ENCODE measurements at places on chromosomes 1 and 21. TPM values are rescaled to one million over a fixed set of nuclear protein-coding genes. Genes with fewer than 3 reads are reported as not detected.

RNF186 gene
- total RNA-seq, result not detected

CFHR1 gene
- total RNA-seq, result not detected

TSPEAR gene
- not detected for total RNA-seq

DNA sequence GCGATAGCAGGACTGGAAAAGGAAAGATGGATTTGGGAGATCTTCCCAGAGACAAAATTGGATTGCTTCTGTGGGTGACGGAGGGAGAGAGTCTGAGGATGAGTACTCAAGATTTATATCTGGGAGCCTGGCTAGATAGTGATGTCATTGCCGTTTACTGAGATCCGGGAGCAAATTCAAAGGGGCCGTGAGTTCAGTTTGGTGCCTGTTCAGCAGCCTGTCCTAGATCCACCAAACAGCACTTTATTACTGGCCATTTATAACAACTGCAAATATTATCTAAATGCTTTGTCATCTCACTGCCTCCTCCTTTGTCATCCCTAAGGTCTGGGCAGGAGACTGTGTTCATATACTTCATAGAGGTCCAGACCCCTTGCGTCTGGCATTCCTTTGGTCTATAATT lies 29.2 kb downstream of the MAPKAPK2 start:
- DNase-seq, result peak; percentile 34
- no peak overlapping the region for H3K4me3 ChIP-seq
- H3K27ac ChIP-seq, result peak overlapping the region; percentile 37
- H3K4me1 ChIP-seq, result peaks cover 44% of the 10 kb centered on the region
- no peaks in the 10 kb centered on the region for H3K27me3 ChIP-seq
- H3K36me3 ChIP-seq, result peaks cover 4% of the 10 kb centered on the region

DNA sequence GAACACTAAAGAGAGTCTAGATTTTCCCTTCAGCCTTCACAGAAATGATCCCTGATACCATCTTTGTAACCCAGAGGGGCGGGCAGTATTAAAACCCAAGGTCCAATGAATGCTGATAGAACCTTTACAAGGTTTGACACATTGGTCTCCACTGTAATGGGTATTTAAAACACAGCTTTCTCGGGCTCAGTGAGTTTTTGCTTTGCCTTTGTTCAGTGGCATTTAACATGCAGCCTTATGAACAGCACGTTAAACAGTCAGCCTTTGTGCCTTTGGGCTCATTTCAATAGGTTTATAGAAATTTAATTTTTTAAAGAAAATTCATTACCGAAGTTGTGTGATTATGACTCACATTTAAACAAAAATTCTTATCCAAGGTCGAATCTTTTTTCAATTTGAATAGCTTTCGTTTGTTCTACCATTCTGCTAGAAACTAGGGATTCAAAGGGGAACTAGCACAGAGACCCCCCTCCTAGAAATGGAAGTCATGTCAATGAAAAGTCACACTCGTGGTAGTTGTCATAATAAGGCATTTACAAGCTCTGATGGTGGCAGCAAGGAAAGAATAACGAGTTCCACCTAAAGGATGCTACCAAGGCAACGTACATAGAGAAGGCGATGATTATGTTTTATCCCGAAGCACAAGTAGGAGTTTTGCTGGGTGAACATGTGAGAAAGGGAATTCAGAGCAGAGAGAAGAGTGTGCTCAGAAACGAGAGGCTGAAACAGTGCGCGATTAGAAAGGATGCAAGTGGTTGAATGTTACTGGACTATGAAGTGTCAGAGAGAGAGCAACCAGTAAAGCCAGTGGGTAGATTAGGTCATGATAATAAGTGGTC lies 66.2 kb downstream of the SGIP1 start:
- H3K36me3 ChIP-seq, result no peaks in the 10 kb centered on the region
- no peak overlapping the region for H3K4me3 ChIP-seq
- no peak for DNase-seq

- no peak overlapping the region for H3K4me3 ChIP-seq
- H3K4me1 ChIP-seq, result peaks cover 40% of the 10 kb centered on the region
- no peaks in the 10 kb centered on the region for H3K27me3 ChIP-seq
- DNase-seq, result no peak
- H3K36me3 ChIP-seq, result peaks cover 53% of the 10 kb centered on the region
These were observed 27.2 kb downstream of the SSBP3 start for GRCh38 chr1:54378874-54379554.

DNA sequence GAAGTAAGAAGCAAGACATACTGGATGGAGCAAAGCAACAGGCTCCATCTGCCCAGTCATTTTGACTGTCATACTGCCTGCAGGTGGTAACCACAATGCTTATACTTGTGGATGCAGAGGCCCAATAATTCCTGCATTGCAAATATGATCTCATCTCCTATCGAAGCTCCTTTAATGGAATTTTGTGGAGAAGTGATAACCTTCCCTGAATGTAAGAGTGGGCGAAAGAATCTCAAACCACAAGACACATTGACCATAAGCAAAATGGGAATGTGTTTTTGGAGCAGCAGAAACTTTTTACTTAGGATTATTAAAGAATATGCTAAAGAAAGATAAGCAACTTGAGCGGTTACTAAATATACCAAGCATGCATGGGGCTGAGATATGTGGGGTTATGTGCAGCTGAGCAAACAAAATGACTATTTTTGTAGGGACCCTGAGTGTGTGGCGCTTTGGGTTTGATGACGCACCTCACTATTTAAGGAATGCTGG lies 77.4 kb upstream of the BACH1 start:
- H3K4me3 ChIP-seq, result no peak overlapping the region
- DNase-seq, result peak; percentile 73
- H3K36me3 ChIP-seq, result no peaks in the 10 kb centered on the region
- no peaks in the 10 kb centered on the region for H3K27me3 ChIP-seq
- peak overlapping the region; percentile 87 for H3K27ac ChIP-seq
- H3K4me1 ChIP-seq, result peaks cover 57% of the 10 kb centered on the region

DNA sequence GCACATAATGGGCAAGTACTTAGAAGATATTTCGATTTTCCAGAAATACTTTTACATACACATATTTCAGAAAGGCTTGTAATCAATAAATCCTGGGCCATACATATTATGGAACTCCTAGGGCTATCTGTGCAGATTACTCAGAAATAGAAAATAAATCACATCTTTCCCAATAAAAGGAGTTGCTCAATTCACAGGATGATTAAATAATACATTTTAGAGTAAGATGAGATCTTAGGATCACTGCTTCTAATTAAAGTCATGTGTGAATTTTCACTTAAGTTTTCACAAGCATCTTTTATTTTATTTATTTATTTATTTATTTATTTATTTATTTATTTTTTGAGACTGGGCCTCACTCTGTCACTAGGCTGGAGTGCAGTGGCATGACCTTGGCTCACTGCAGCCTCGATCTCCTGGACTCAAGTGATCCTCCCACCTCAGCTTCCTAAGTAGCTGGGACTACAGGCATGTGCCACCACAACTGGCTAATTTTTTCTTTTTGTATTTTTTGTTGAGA lies 144.2 kb downstream of the HIVEP3 start:
- DNase-seq, result no peak
- no peaks in the 10 kb centered on the region for H3K27me3 ChIP-seq
- no peak overlapping the region for H3K4me3 ChIP-seq
- no peaks in the 10 kb centered on the region for H3K36me3 ChIP-seq

GRCh38 chr1:64920941-64921589 lies 45.3 kb downstream of the JAK1 start:
- H3K27me3 ChIP-seq, result no peaks in the 10 kb centered on the region
- H3K4me3 ChIP-seq, result no peak overlapping the region
- no peak overlapping the region for H3K27ac ChIP-seq
- DNase-seq, result no peak
- peaks cover 36% of the 10 kb centered on the region for H3K4me1 ChIP-seq

DNA sequence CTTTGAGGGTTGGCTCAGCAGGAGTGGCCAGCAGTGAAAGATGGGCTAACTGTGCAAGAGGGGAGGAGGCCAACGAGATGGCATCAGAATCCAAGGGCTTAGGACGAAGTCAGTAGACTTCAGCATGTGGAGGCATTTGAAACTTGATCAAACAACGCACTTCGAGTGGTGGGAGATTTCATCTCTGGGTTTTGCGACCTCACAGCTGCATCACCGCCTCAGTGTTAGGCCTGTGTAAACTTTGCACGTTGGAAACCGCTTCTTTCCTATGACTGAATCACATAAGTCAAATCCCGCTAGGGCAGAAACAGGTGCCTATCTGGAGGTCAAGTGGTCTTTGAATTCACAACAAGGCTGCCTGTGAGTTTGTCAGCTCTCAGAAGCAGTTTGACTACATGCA lies 17.8 kb downstream of the TFF3 start:
- no peak for DNase-seq
- H3K4me3 ChIP-seq, result no peak overlapping the region
- H3K27me3 ChIP-seq, result no peaks in the 10 kb centered on the region
- H3K4me1 ChIP-seq, result no peaks in the 10 kb centered on the region
- no peak overlapping the region for H3K27ac ChIP-seq

ZBTB7B gene
- total RNA-seq, result 24.5 TPM

HRNR gene
- total RNA-seq, result not detected

- no peak overlapping the region for H3K4me3 ChIP-seq
- no peaks in the 10 kb centered on the region for H3K36me3 ChIP-seq
- peak; percentile 67 for DNase-seq
- H3K4me1 ChIP-seq, result peaks cover 17% of the 10 kb centered on the region
- H3K27me3 ChIP-seq, result no peaks in the 10 kb centered on the region
These were observed 30.0 kb downstream of the PRKACB start for GRCh38 chr1:84174051-84174556.

CRYBG2 gene
- total RNA-seq, result not detected

GRCh38 chr1:61746813-61747212 lies 4.5 kb downstream of the PATJ start:
- DNase-seq, result no peak
- H3K27me3 ChIP-seq, result no peaks in the 10 kb centered on the region
- no peak overlapping the region for H3K27ac ChIP-seq
- peaks cover 10% of the 10 kb centered on the region for H3K4me1 ChIP-seq

DNA sequence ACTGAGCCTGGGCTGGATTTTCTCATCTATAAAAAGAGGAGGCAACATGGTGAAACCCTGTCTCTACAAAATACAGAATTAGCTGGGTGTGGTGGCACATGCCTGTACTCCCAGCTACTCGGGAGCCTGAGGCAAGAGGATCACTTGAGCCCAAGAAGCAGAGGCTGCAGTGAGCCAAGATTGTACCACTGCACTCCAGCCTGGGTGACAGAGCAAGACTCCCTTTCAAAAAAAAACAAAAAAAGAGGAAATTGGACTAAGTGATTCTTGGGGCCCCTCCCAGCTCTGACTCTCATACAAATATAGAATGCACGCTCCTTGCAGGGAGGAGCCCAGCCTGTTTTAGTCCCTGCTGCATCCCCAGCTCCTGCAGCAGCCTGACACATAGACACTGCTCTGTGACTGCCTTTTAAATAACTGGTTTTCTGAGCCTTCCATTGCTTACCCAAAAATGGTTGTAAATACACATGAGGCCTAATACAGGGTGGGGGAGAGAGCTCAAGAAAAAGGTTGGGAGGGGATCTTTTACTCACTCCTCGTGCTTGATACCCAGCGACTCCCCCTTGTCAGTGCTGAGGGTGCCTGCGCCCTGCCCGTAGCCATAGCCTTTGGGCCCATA lies 17.2 kb downstream of the CSRP1 start:
- H3K36me3 ChIP-seq, result peaks cover 90% of the 10 kb centered on the region
- no peak for DNase-seq
- peak overlapping the region; percentile 84 for H3K27ac ChIP-seq
- no peaks in the 10 kb centered on the region for H3K27me3 ChIP-seq
- no peak overlapping the region for H3K4me3 ChIP-seq

DNA sequence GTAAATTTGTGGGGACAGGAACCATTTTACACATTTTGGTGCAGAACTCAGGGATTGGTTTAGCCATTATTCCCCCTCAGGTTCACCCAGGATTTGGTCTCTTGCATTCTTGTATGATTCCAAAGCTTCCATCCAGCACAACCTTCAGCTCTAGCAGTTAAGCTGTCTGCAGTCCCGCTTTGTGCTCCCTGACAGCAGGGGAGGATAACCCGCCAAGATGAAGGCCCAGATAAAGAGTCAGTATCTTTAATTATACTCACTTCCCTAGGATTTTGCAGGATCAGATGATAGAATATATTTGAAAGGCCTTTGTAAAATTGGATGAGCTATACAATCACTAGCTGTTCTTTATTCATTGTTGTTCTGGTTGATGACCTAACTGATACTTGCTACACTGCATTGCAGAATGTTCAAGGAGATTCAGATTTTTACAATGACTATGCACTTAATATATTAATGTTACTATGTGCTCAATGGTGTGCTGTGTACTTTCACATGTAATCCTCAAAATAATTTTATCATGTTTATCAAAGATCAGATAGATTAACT lies 49.8 kb downstream of the SLC16A1 start:
- H3K4me3 ChIP-seq, result no peak overlapping the region
- H3K36me3 ChIP-seq, result peaks cover 10% of the 10 kb centered on the region
- no peak for DNase-seq

GRCh38 chr1:116377541-116378529 lies 4.8 kb downstream of the ATP1A1 start:
- H3K4me1 ChIP-seq, result peaks cover 51% of the 10 kb centered on the region
- no peaks in the 10 kb centered on the region for H3K36me3 ChIP-seq
- peak overlapping the region; percentile 58 for H3K27ac ChIP-seq
- peaks cover under 1% of the 10 kb centered on the region for H3K27me3 ChIP-seq
- DNase-seq, result peak; percentile 77
- peak overlapping the region; percentile 2 for H3K4me3 ChIP-seq

PCSK9 gene
- total RNA-seq, result 0.03 TPM

LCA5L gene
- total RNA-seq, result 1.0 TPM

ENAH gene
- total RNA-seq, result 158 TPM

- no peak overlapping the region for H3K27ac ChIP-seq
- no peak for DNase-seq
- H3K4me3 ChIP-seq, result no peak overlapping the region
- peaks cover 56% of the 10 kb centered on the region for H3K36me3 ChIP-seq
- H3K27me3 ChIP-seq, result no peaks in the 10 kb centered on the region
These were observed 4.0 kb downstream of the SF3B4 start for GRCh38 chr1:149923626-149924025.

GRCh38 chr1:9331558-9332346 lies 39.1 kb downstream of the SPSB1 start:
- H3K27me3 ChIP-seq, result no peaks in the 10 kb centered on the region
- H3K27ac ChIP-seq, result peak overlapping the region; percentile 32
- peak; percentile 94 for DNase-seq

- no peak for DNase-seq
- H3K4me1 ChIP-seq, result no peaks in the 10 kb centered on the region
- H3K4me3 ChIP-seq, result no peak overlapping the region
- no peak overlapping the region for H3K27ac ChIP-seq
- H3K27me3 ChIP-seq, result 0 out of 2 replicates have a peak, but pooled peaks cover 7% of the 10 kb centered on the region
These were observed 106.0 kb downstream of the NOS1AP start for GRCh38 chr1:162175379-162176081.

LCE1D gene
- not detected for total RNA-seq

DNA sequence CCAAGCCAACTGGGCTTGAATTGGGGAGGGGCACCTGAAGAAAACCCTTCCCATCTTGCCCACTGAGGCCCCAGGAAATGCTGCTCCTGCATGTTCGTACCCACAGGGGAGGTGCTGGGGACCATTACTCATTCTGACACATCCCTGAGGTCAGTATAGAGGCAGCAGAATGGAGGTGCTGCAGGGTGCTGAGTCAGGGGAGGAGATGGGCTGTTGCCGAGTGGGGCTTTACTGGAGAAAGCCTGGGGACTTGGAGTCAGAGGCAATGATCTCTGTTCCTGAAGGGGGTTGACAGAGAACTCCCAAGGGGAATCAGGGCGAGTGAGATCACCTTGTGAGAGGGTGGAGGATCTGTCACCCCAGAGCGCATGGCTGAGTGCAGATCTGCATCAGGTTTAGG lies 40.2 kb upstream of the KCNA10 start:
- no peaks in the 10 kb centered on the region for H3K36me3 ChIP-seq
- no peak for DNase-seq
- no peak overlapping the region for H3K27ac ChIP-seq
- peaks cover 33% of the 10 kb centered on the region for H3K27me3 ChIP-seq
- peaks cover 4% of the 10 kb centered on the region for H3K4me1 ChIP-seq

GRCh38 chr21:31961027-31961426 lies 88.2 kb downstream of the HUNK start:
- no peak overlapping the region for H3K27ac ChIP-seq
- no peaks in the 10 kb centered on the region for H3K27me3 ChIP-seq
- peaks cover 43% of the 10 kb centered on the region for H3K36me3 ChIP-seq
- H3K4me1 ChIP-seq, result no peaks in the 10 kb centered on the region

Data from SJSA1 (cell line).